ENCODE measurements at places on chromosomes 4 and X. TPM values are rescaled to one million over a fixed set of nuclear protein-coding genes. Genes with fewer than 3 reads are reported as not detected.

The SPANXB1 gene
- total RNA-seq = not detected

The GPR119 gene
- 4.3 TPM for total RNA-seq

The RBMXL3 gene
- total RNA-seq = not detected

The ZNF711 gene
- 1.3 TPM for total RNA-seq

The RAI2 gene
- 0.14 TPM for total RNA-seq

The SMIM10L2A gene
- 0.17 TPM for total RNA-seq

The NHSL2 gene
- total RNA-seq = 1.2 TPM

The KCND1 gene
- total RNA-seq = 0.28 TPM

The HPGDS gene
- total RNA-seq = 4.9 TPM

The PRRG1 gene
- total RNA-seq = 6.6 TPM

The CPE gene
- total RNA-seq = 5.6 TPM

The SEPTIN6 gene
- total RNA-seq = 11.5 TPM

The DDIT4L gene
- total RNA-seq = 0.14 TPM

The PGAM4 gene
- not detected for total RNA-seq

The CT47B1 gene
- total RNA-seq = not detected

The ZFP92 gene
- total RNA-seq = 0.56 TPM

The DDX53 gene
- not detected for total RNA-seq

The AFF2 gene
- total RNA-seq = 1.6 TPM

The CSAG3 gene
- not detected for total RNA-seq

The SSX2B gene
- not detected for total RNA-seq

The CPLX1 gene
- total RNA-seq = 0.14 TPM

The DCAF8L2 gene
- not detected for total RNA-seq

The CLTRN gene
- 1.5 TPM for total RNA-seq

The DUSP21 gene
- total RNA-seq = 1.6 TPM

The REST gene
- 15.9 TPM for total RNA-seq

The PTTG2 gene
- total RNA-seq = not detected

The USP17L27 gene
- not detected for total RNA-seq

The ANOS1 gene
- total RNA-seq = 0.09 TPM

The DCAF4L1 gene
- 0.59 TPM for total RNA-seq

The MAPK10 gene
- 3.6 TPM for total RNA-seq

The MRFAP1 gene
- 78.5 TPM for total RNA-seq

The GPR82 gene
- 0.14 TPM for total RNA-seq

The FAM184B gene
- total RNA-seq = not detected

The RASL11B gene
- 0.19 TPM for total RNA-seq

The ATP1B4 gene
- total RNA-seq = not detected

The RASSF6 gene
- 0.08 TPM for total RNA-seq

The PAGE4 gene
- total RNA-seq = not detected

The SCRG1 gene
- total RNA-seq = not detected

The AP1AR gene
- 14.7 TPM for total RNA-seq

The TMEM47 gene
- 7.1 TPM for total RNA-seq

The ATP2B3 gene
- not detected for total RNA-seq

The SHISA3 gene
- 0.56 TPM for total RNA-seq

The STAP1 gene
- total RNA-seq = 0.33 TPM

The NWD2 gene
- 0.08 TPM for total RNA-seq

The CSAG2 gene
- not detected for total RNA-seq

Measured in liver (tissue), 10 donors.